ENCODE measurements at places on chromosomes 4 and X.

GRCh38 chr4:4358093-4358854, 28.6 kb upstream of the NSG1 start:
- DNase-seq = no peak

DNA sequence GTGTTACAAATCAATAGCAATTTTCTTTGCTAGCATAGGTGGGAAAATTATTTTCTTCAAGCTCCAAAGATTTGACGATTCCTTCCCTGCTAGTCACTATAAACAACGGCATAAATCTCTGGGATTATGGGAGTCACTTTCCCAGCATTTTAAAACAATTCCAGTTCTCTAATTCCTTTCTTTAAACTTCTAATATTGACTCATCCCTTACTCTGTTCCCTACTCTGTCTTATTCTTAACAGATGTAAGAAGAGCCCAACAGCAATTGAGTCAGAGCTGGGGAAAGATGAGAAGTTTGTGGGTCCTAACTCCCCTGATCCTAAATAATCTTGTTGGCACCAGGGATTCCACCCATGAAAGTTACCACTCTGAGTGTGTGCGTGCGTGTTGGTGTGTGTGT, 47.4 kb upstream of the IL21 start:
- no peak for DNase-seq

DNA sequence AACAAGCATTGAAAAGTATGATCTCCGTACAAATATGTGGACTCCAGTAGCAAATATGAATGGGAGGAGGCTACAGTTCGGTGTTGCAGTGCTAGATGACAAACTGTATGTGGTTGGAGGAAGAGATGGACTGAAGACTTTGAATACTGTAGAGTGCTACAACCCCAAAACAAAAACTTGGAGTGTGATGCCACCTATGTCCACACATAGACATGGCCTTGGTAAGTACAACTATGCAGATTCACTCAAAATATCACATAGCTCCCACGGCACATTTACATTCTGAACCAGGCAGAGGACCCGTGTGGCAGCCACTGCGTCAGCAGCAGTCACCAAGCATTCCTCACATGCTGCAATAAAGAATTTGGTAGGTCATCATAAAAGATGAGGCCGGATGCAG, 41.3 kb downstream of the KLHL5 start:
- DNase-seq = no peak

DNA sequence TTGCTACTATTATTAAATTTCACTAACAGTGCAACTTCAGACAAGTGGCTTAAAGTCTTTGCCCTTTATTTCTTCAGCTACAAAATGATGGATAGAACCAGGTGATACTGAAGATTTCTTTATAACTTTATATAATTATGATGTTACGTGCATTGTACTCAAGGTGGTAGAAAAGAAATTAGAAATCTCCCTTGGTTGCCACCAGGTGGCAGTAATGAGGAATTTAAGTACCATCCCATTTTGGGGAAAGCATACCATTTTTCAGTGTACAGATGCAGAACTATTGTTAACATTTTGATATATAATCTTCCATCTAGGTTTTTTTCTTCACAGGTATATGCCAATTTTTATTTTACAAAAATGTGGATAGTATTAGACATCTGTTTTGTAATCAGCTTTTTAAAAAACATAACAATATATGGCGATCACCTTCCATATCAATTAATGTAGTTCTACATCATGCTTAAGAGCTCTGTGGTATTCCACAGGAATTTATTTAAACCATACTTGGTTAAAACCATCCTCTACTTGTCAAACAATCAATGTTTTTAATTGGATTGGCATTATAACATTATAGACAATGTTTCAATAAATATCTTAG, 37.7 kb upstream of the RAB33B start:
- DNase-seq = no peak

DNA sequence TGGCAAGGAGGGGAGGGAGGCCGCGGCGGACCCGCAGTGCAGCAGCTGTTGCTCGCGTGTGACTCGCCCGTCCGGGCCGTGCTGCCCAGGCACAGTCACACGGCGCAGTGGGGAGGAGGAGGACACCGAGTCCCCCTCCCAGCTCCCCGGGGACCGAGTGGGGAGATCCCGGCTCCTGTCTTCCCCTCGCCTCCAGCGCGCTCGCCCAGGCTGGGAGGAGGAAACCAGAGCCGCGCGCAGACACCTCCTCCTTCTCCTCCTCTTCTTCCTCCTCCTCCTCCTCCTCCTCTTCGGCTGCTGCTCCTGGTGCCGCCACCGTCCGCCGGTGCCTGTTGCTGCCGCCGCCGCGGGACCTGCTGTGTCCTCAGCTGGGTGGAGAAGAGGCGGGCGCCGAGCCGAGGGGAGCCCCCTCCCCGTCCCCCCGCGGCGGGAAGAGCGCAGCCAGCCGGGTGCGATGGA, at the start of gene TBC1D1:
TSS of gene TBC1D1 (plus strand) at position 284 of the 459 bp plus-strand sequence. CDS start 11,012 bp downstream, outside the sequence.
- peak; percentile 66 for DNase-seq

GRCh38 chrX:113059714-113060113, 219.1 kb upstream of the AMOT start:
- no peak for DNase-seq

DNA sequence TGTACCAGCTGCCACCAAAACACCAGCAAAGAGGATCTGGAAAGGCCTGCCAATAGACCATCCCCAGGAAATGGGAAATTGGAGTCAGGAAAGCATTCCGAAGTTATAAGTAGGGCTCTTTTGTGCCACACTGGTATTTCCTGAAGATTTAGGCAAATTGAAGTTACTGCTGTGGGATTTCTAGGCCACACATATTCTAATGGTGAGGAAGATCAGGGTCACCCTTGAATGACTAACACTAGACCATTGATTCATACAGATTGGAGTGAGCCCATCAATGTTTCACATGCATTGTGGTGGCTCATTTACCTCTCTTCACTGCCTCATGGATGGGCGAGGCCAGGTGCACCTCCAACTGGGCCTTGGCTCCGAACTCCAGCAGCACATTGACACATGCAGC, 22.6 kb downstream of the ASB11 start:
- no peak for DNase-seq

GRCh38 chr4:182017038-182017437, 226.2 kb upstream of the TENM3 start:
- no peak for DNase-seq

Measured in C1 segment of cervical spinal cord (tissue), 14 donors.